T-helper 17 cell (primary cell): ENCODE measurements at places on chromosomes 6 and 20. TPM values are rescaled to one million over a fixed set of nuclear protein-coding genes. Genes with fewer than 3 reads are reported as not detected.

The STMND1 gene
- total RNA-seq: not detected

The UBE2C gene
- 1.4 TPM for total RNA-seq

The FAM83C gene
- total RNA-seq: not detected

The SLC32A1 gene
- total RNA-seq: not detected
